Activated gamma-delta T cell (primary cell): ENCODE measurements at places on chromosomes 12 and 14.

- DNase-seq = no peak
Measured at GRCh38 chr14:89956661-89957009, 908 bp downstream of the TDP1 start.

- no peak for DNase-seq
Measured at GRCh38 chr14:73746520-73747378, 32.6 kb upstream of the PNMA1 start.

GRCh38 chr12:4303750-4304149, 17.3 kb upstream of the TIGAR start:
- no peak for DNase-seq

DNA sequence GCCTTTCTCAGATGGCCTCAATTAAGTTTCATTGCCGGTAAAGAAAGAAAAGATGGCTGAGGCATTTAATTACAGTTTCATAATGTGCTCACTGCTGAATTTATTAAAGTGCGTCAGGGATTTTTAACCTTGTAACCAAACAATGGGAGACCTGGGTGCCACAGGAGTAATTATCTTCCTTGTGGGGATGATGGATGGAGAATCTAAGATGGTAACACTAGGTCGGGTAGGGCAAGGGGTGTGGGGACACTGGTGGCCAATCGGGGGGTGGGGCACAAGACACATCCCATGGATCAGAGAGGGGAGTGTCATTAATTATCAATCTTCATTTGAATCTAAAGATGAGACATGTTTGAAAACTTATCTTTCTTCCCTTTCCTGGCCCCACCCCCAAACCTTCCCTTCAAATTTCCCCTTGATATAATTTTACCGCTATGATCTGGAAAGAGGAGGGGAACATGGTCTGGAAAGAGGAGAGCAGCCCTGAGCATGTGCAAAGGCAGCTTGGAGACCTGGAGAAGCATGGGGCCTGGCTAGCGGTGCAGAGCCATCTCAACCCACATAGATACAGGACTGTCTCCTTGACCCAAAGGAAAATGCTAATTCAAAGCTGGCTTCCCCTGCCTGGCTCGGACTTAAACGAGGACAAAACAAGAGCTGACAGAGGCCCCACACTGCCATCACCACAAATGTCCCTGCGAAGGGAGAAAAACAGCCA, 231.3 kb upstream of the NOS1 start:
- DNase-seq = no peak

GRCh38 chr12:21613931-21614330, 9.3 kb upstream of the GYS2 start:
- no peak for DNase-seq

DNA sequence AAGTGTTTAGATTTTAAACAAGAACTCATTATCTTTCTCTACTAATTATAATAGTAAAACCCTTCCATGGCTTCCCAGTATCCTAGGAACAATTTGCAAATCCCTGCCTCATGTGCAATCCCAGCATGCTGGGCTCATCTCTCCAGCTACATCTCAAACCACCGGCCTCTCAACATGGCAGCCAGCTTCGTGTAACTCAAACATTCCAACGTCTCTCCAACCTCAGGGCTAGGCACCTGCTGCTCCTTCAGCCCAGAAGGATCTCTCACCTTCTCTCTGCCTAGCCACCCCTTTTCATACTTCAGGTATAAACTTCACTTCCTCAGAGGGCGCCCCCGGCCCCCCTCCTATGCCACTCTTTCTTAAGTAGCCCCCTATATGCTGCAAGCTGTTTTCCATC, 7.2 kb downstream of the SART3 start:
- DNase-seq = no peak

DNA sequence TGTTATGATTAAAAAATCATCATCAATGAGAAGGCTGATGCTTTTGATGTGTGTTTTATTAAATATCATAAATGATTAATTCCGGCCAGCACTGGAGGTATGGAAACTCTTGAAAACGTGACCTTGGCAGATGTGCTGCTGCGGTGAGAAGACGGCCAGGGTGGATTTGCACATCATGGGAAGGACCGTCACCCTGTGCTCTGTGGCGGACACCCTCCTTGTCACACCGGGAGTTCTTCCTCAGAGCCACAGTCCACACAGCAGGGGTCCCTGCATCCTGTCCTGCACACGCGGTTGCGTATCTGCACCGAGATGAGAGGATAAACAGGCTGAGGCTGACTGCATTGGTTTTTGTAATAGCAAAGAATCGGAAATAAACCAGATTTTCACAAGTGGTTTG, 33.5 kb downstream of the FZD10 start:
- DNase-seq = no peak

DNA sequence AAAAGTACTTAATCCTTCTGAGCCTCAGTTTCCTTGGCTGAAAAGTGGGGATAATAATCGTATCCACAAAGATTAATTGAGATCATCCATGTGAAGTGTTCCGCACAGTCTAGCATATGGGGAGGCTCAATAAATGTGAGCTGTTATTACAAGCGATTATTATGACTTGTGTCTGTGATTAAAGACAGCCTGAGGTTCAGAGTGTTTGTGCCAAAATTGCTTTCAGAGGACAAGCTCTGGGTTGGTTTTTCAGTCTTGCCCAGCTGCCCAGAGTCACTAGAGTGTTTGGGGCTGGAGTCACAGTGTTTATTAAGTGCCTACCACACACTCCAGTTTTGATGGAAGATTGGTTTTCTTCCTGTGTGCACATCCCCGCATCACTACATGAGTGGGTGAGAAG, 53.5 kb downstream of the NTF3 start:
- no peak for DNase-seq

- no peak for DNase-seq
Measured at GRCh38 chr12:6612652-6613014, 5.5 kb upstream of the CHD4 start.

DNA sequence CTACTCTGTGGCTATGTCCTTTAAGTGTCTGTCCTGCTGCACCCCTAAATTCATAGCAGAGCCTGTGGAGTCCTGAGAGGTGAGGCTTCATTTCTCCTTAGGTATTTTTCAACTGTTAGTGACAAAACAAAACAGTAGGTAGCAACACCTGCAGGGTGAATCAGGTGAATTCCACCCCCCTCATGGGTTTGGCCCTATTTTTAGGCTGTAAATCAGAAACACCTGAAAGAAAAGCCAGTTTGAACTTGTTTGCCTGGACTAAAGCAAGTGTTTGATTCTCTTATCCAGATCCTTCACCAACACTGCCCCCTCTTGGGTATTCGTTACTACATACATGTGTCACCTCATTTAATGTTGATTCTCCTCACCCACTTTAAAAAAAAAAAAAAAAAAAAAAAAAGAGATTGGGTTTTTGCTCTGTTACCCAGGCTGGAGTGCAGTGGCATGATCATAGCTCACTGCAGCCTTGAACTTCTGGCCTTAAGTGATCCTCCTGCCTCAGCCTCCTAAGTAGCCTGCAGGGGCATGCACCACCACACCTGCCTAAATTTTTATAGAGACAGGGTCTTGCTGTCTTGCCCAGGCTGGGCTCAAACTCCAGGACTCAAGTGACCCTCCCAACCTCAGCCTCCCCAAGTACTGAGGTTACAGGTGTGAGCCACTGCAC, 10.3 kb downstream of the TBPL2 start:
- DNase-seq = no peak

GRCh38 chr12:124148481-124149273, 146.2 kb upstream of the RFLNA start:
- DNase-seq = no peak

GRCh38 chr12:66693901-66694513, 15.1 kb upstream of the GRIP1 start:
- DNase-seq = no peak

- DNase-seq = no peak
Measured at GRCh38 chr12:87820524-87821202, 208.5 kb downstream of the C12orf50 start.

DNA sequence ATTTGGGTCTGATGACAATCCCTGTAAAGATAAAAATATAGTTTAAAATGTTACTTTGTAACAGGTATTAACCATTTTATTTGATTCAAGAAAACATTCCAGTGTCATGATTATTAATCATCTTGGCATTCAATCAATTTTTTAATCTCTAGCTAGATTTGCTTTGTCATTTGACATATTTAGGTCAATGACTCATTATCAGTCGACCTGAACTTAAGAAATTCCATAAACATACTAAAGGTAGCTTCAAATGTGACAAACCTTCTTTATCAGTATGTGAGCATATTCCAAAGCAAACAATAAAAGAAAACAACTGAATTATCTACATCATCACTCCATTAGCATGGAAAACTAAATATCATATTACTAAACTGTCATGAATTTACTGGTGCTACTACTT, 50.8 kb upstream of the CDKL1 start:
- DNase-seq = no peak

DNA sequence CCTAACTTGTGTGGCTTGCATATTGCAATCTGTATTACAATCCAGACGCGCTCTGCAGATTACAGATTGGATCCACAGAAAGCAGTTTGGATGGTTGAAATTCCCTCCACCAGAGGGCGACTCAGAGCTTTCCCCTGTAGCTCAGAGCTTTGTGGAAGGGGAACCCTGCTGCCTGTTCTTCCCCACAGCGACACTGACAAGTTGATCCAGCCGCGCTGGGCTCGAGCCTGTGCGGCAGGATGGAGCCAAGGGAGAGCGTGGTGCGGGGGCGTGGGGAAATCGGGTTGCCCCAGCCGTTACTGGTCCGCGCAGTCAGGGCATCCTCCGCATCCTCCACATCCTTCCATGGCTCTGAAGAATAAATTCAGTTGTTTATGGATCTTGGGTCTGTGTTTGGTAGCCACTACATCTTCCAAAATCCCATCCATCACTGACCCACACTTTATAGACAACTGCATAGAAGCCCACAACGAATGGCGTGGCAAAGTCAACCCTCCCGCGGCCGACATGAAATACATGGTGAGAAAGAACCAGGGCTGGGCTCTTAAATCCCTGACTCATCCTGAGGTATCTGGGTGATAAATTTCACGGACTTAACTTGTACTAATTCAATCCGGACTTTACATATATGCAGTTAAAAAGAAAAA, at the start of gene GLIPR1L1:
Gene GLIPR1L1 (plus strand): TSS at position 287 of the 647 bp plus-strand sequence. CDS start 59 bp downstream, at position 346.
- no peak for DNase-seq

GRCh38 chr14:100822013-100822412, 3.9 kb upstream of the MEG3 start:
- no peak for DNase-seq

- DNase-seq = no peak
Measured at GRCh38 chr14:65210822-65211182, 108.5 kb upstream of the MAX start.

DNA sequence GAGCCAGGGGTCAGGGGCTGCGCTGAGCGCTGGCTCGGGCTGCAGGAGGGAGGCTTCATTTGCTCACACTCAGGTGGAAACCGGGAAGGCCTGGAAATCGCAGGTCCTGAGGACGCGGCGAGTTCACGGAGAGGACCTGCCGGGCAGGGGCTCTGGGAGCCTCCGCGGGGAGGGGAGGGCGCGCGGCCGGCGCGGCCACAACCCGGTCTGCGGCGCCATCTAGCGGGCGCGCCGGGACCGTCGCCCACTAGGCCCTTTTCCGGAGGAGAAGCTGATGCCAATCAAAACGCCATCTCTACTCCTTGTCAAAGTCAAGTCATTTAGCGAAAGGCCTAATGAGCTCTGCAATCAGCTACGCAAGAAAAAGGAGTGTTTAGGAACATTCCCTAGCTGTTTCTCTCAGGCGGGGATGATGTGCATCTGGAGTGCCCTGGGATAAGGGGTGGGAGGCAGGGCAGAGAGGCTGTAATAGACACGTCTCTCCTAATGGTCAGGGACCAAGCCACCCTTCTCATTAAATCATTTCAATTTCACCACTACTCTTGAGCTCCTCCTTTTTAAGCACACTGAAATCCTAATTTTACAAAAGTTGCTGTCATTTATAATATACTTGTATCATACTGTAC, 885.8 kb upstream of the TMEM132C start:
- DNase-seq = no peak

- DNase-seq = no peak
Measured at GRCh38 chr14:58762629-58763028, 124.9 kb downstream of the DACT1 start.

DNA sequence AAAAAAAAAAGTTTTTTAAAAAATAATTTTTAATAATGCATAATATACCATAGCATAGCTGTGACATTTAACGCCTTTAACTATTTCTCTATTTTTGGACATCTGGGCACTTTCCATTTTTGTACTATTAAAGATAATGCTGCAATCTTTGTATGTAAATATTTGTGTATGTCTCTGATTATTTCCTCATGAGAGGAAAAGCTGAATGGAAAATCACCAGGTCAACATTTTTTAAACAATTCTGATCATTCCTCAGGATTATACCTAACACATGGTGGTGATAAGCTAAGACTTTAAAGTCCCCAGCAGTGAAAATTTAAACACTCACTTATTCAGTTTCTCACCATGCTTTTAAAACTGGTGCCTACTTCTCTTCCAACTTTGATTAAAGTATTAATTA, 31.3 kb upstream of the NR1H4 start:
- DNase-seq = no peak

GRCh38 chr14:96590190-96590864, 88.1 kb downstream of the PAPOLA start:
- no peak for DNase-seq

GRCh38 chr12:128761379-128761790, 62.4 kb downstream of the SLC15A4 start:
- no peak for DNase-seq

- peak; percentile 36 for DNase-seq
Measured at GRCh38 chr12:89351489-89352241, 636 bp downstream of the DUSP6 start.

DNA sequence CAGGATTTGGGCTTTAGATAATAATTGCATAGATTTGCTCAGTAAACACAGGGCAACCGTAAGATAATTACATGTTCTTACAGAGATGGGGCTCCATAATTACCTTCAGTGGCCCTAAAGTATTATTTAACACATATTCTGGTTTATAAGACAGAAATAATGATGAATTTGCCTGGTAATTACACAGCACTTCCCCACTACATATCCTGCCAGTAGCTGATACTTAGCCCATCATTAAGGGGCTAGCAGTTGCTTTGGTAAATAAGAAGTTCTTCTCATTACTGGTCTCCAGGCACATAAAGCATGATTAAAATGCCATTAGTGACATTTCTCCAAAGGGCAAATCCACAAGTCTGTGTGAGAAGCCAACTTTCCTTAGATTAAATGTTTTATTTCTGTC, 158.7 kb downstream of the NUAK1 start:
- DNase-seq = no peak

DNA sequence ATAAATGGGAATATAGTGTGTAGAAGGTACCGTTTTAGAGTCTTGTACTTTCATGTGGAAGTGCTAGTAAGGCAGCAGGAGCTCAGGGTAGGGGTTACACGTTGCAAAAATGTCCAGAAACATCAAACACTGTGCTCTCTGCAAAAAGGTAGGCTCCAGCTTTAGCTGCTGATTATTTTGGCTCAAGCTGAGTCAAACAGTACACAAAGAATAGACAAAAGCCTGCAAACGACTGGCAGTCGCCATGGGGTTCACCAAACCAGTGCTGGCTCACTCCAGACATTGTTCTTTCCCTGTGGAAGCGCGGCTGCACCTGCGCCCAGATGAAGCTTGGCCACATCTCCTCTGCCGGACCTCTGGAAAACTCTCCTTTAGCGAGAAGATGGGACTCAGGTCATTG, 45.3 kb upstream of the NAA30 start:
- no peak for DNase-seq

- DNase-seq = no peak
Measured at GRCh38 chr12:112978163-112979040, at the start of gene OAS2. Gene OAS2, plus strand, starts transcription at chr12:112978519. Its CDS starts 90 bp downstream, at chr12:112978609.

GRCh38 chr14:86221000-86221399, 691.1 kb downstream of the FLRT2 start:
- DNase-seq = no peak
